Cortex of kidney (tissue), 1 donor: ENCODE measurements at places on chromosomes 6 and 20.

- no peak for DNase-seq
Observed at GRCh38 chr20:48198929-48199451, 413.7 kb upstream of the SULF2 start.

- DNase-seq = no peak
Observed at GRCh38 chr6:6218759-6219085, 101.7 kb downstream of the F13A1 start.

- DNase-seq = no peak
Observed at GRCh38 chr20:376750-377149, 3.8 kb upstream of the TRIB3 start.

- no peak for DNase-seq
Observed at GRCh38 chr6:23951691-23952090, 174.3 kb upstream of the NRSN1 start.

- DNase-seq = no peak
Observed at GRCh38 chr20:1894951-1895673, at the start of gene SIRPA. SIRPA (plus strand) TSS chr20:1895407; CDS start chr20:1895448, 41 bp downstream.

DNA sequence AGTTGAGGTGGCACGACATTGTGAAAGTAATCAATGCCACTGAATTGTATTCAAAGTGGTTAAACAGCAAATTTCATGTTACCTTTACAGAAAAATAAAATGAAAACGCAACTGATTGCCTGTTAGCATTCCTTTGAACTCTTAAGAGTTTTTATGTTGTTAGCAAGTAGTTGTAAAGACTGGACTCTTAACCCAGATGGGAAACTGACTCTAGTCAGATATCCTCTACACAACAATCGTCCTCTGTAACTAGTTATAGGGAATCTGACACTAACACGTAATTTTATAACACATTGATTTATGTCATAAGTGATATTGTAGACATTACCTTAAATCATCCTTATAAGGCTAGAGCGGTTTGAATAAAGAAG lies 3.0 kb upstream of the FBXO9 start:
- DNase-seq = no peak

DNA sequence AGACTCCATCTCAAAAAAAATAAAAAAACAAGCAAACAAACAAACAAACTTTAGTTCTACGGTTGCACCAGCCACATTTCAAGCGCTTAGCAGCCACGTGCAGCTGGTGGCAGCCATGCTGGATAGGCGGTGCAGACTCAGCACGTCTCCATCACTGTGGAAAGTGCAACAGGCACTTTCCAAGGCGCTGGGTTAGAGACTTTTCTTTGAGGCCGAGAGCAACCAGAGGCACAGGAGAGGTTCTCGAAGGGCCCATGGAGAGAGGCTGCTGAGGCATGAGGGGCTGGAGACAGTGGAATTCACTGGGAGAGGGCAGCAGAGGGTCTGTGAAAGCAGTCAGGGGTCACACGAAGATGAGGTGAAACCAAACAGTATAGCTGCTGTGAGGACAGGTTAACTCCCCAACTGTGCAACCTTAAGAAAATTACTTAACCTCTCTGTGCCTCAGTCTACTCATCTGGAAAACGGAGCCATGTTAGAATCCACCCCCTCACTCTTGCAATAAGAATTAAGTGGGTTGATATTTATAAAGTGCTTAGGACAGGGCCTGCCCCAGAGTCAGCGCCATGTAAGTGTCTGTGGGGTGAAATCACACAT lies 27.5 kb downstream of the TGM2 start:
- DNase-seq = no peak

DNA sequence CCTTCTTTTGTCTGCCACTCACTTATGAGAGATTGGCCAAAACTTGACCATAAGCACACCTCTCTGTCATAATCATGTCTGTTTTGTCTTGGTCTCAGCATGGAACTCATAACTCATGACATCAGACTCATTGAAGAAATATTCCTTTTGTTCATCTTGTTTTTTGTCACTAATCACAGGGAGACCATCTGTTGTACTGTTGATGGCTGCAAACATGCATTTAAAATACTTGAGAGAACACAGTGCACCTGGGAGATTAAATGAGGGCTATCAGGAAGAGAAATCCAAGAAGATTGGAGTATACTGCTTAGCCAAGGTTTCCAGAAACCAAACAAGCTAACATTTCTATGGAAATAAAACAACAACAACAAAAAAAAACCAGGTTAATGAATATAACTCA lies 689.7 kb downstream of the EPM2A start:
- DNase-seq = no peak

GRCh38 chr20:44758247-44759101 lies 12.8 kb downstream of the KCNK15 start:
- DNase-seq = no peak

GRCh38 chr6:53795702-53796450 lies 1.1 kb downstream of the LRRC1 start:
- DNase-seq = no peak

DNA sequence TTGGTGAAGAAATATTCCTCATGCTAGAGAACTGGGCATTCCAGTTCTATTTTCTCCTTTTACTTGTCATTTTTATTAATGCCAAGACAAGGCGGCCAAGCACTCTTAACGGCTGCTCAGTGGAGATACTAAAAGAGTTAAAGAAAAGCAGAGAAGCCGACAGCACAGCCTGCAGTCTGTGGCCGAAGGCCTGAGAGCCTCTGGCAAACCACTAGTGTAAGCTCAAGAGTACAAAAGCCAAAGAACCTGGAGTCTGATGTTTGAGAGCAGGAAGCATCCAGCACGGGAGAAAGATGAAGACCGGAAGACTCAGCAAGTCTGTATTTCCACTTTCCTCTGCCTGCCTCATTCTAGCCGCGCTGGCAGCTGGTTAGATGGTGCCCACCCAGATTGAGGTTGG lies 167.1 kb upstream of the FUT9 start:
- DNase-seq = no peak

GRCh38 chr6:53280207-53280606 lies 68.5 kb downstream of the ELOVL5 start:
- no peak for DNase-seq

- DNase-seq = no peak
Observed at GRCh38 chr6:71721642-71722041, 164.7 kb upstream of the RIMS1 start.

GRCh38 chr20:53786071-53786444 lies 192.4 kb upstream of the ZNF217 start:
- no peak for DNase-seq

- DNase-seq = no peak
Observed at GRCh38 chr6:155190677-155191076, 73.1 kb upstream of the CLDN20 start.

DNA sequence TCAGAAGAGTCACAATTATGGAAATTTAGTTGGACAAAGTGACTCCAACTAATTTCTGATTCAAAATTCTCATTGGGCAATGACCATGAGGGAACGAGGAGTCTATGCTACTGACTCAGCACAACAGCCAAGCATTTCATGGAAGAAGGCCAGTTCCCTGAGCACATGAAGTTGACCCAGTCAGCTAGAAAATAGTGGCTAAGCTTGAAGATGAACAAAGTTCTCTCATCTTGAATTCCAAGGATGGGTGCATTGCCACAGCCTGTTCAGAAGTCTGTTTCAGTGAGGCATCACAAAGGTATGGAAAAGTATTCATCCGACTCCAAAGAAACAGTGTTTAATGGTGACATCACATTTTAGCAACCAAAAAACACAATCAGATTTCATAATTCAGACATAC lies 676.9 kb downstream of the HACE1 start:
- no peak for DNase-seq

DNA sequence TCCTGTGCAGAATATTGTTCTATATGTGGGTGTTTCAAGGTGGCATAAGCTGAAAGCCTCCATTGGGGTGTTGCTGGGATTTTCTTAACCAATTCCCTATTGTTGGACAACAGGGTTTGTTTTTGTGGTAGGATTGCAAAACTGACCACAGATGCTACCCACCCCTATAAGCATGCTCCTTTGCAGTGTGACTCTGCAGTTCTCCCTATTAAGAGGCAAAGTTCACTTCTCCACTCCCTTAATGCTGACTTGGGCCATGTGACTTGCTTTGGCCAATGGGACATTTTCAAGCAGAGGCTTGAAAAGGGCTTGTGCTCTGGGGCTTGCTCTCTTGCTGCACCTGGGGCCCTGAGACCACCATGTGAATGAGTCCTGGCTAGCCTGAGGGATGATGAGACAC lies 8.5 kb upstream of the ANGPT4 start:
- DNase-seq = no peak

- DNase-seq = no peak
Observed at GRCh38 chr6:130843575-130844320, 16.5 kb downstream of the SMLR1 start.

- no peak for DNase-seq
Observed at GRCh38 chr20:9149796-9150195, 80.9 kb downstream of the PLCB4 start.

DNA sequence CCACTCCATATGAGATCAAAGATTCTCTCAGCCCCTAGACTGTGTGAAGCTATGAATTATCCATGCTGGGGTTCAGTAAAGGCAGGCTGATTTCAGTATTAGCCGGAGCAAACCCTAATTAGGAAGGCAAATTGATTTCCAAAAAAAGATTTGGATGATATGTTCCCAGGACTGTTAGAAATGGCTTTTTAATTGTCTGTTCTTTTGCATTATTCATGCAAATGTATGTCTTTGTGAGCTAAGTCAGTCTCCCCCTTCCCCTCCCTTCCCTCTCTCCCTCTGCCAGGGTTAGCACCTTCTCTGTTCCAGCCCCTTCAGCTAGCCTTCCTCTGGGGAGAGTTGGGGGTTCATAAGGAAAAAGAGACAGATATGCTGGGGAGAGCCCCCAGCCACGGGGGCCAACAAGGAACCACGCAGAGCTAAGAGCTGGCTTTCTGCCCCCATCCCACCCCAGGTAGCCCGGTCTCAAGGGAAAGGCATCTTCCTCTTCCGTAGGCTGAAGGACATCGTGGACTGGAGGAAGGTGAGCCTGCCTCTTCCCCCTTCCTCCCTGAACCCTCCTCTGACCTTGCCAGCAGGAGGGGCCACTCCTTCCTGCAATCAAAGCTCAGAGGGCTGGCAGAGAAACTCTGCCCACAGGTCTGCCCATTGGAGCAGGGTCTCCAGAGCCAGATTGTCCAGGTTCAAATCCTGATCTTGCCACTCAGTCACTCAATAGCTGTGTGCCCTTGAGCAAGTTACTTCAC lies 32.3 kb downstream of the PDRG1 start:
- no peak for DNase-seq

GRCh38 chr6:136225496-136225895 lies 24.6 kb downstream of the MTFR2 start:
- DNase-seq = no peak
